ENCODE measurements at places on chromosomes 2 and 18. TPM values are rescaled to one million over a fixed set of nuclear protein-coding genes. Genes with fewer than 3 reads are reported as not detected.

DNA sequence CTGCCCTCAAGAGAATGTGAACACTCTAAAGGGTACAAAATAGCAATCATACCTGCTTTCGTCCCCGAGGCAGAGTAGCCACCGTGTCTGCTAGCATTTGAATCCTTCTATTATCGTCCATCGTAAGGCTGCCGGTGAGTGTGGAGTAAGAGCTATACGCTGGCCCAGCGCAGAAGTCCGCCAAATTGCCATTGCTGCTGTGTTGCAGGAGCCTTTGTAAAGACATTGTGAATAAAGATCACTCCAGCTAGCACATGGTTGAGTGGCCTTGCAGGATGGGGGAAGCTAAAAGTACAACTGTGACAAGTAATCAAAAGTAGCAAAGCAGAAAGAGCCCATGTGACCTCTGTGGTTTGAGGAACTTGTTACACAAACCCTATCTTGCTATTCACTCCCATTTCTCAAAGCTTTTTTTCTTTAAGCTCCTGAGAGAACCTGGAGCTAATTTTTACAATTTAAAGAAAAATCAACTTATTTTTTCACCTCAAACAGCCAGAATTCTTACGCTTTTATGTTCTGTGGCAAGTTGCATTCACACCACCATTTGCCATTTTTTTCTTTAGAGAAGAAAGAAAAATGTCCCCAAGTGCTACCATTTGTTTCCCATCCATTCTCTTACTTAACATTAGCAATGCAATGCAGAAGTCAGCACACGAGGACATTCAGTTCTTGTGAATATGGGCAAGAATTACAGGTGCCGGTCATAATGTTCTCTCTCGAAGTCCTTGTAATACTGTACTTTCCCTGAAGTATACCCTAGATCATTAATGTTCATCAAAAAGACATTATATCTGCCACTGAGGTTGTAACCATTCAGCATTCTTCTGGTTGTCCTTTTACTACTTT is at the start of gene CYTIP:
CYTIP (minus strand) TSS at position 295 of the 846 bp plus-strand sequence; CDS start at position 226, 69 bp downstream.
- no peak for DNase-seq

- DNase-seq: no peak
Observed at GRCh38 chr2:235215248-235215647, 263.4 kb downstream of the SH3BP4 start.

DNA sequence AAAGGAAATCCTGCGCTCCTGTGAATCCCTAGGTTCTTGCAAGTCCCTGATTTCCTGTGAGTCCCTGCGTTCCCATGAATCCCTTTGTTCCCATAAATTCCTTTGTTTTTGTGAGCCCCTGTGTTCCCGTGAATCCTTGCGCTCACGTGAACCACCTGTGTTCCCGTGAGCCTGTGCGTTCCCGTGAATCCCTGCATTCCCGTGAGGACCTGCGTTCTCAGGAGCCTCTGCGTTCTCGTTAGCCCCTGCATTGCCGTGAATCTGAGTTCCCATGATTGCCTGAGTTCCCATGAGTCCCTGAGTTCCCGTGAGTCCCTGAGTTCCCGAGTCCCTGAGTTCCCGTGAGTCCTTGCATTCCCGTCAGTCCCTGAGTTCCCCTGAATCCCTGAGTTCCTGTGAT is 71.5 kb downstream of the SNTG2 start:
- DNase-seq: no peak

- DNase-seq: no peak
Observed at GRCh38 chr2:41719756-41720155, 328.1 kb upstream of the PKDCC start.

DNA sequence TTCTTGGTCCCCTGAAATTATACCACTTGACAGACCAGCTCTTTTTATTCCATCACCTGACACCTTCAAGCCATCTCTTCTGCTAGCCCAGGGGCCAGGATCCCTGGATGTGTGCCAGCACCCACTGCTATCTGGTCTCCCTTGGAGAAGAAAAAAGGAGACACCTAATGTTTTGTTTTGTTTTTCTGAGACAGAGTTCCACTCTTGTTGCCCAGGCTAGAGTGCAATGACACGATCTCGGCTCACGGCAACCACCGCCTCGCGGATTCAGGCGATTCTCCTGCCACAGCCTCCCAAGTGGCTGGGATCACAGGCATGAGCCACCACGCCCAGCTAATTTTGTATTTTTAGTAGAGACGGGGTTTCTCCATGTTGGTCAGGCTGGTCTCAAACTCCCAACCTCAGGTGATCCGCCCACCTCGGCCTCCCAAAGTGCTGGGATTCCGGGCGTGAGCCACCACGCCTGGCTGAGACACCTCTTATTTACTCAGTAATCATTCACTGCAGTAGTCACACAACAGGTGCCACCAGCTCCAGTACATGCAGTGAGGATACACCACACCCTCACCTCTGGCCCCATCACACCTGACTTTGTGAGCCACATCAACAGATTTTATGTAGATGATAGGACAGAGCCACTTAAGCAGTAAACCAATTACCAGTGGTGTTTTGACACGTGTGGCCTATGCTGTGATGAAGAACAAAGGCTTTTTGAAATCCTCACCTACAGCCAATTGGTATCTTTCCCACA is 42.8 kb upstream of the PCBP1 start:
- no peak for DNase-seq

The PIGN gene
- total RNA-seq: 31.8 TPM

The PTH2R gene
- total RNA-seq: 0.28 TPM

The HTR2B gene
- total RNA-seq: 0.48 TPM

Data from omental fat pad (tissue), 4 donors.